ENCODE measurements at places on chromosomes 6 and 20. TPM values are rescaled to one million over a fixed set of nuclear protein-coding genes. Genes with fewer than 3 reads are reported as not detected.

GRCh38 chr6:106070636-106071035, 15.5 kb upstream of the PRDM1 start:
- DNase-seq, result no peak

DNA sequence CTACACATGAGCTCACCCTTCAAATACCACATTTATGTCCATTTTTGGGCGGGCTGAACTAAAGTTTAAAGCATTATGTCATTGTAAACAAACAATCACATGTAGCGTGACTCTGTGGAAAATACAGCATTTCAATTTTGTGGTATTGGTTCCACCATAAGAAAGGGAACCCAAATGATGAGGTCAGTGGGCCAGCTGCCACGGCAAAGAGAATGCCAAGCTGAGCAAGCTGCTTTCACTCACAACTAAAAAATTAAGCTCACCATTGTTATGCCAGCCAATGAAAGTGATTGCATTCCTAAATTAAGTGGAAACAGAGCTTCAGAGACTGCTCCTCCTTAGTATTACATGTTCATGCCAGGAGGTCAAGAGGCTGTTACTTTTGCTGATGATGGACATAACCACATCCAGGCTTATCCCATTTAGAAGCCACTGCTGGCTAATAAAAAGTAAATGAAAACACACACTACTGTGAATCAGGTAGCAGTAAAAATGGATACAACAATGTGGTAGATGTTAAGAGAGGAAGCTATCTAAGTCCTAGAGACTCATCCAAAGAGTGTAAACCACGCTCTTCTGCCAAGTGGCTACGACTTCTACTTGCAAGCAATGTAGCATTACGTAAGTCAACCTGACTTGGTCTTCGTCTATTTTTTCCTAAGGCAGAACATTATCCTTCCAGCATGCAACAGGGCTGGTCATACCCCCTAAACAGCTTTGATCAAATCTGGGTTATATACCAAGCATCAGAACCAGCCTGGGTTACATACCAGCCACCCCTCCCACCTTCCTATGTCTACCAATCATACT, 164.8 kb downstream of the BACH2 start:
- no peak for DNase-seq

GRCh38 chr20:3783511-3784195, 2.4 kb upstream of the SPEF1 start:
- DNase-seq, result no peak

DNA sequence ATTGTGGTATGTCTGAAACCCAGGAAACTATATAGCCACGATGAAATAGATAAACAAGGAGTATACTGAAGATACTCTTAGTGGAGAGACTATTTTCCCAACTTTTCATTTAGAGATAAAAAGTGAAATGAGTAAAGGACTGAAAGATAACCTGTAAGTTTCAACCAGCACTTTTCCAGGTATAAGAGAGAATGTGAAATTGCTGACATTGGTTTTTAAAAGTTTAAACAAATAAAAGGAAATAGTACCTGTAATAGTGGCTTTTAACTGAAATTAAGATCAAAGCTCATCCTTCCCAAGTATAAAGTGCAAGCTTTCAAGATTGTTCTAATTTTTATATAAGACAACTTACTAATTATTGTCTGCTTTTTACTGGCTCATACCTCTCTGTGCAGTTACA, 130.2 kb upstream of the CCN2 start:
- no peak for DNase-seq

LPA gene
- polyA plus RNA-seq, result not detected

Measured in CD8-positive, alpha-beta memory T cell (primary cell).